ENCODE measurements at places on chromosomes 7 and 10. TPM values are rescaled to one million over a fixed set of nuclear protein-coding genes. Genes with fewer than 3 reads are reported as not detected.

- DNase-seq, result no peak
Measured at GRCh38 chr7:130529417-130529816, 37.5 kb downstream of the MEST start.

The RINT1 gene
- 17.2 TPM for polyA plus RNA-seq

The LIPK gene
- polyA plus RNA-seq, result not detected

GRCh38 chr10:60413306-60414012, 23.8 kb upstream of the ANK3 start:
- no peak for DNase-seq

The ATG9B gene
- 3.1 TPM for polyA plus RNA-seq

The CHCHD1 gene
- polyA plus RNA-seq, result 54.5 TPM

- DNase-seq, result no peak
Measured at GRCh38 chr7:104973227-104973626, 40.8 kb upstream of the KMT2E start.

GRCh38 chr10:102007796-102008195, 48.2 kb downstream of the ARMH3 start:
- DNase-seq, result no peak

The CDC123 gene
- 102 TPM for polyA plus RNA-seq

- DNase-seq, result no peak
Measured at GRCh38 chr7:94056796-94057207, 52.6 kb upstream of the BET1 start.

The ASB15 gene
- 2.1 TPM for polyA plus RNA-seq
